ENCODE measurements at places on chromosomes 3 and 15.

GRCh38 chr15:81954158-81954783 is 91.5 kb downstream of the MEX3B start:
- no peak for DNase-seq

GRCh38 chr3:34312684-34313083 is 514.3 kb downstream of the PDCD6IP start:
- no peak for DNase-seq

DNA sequence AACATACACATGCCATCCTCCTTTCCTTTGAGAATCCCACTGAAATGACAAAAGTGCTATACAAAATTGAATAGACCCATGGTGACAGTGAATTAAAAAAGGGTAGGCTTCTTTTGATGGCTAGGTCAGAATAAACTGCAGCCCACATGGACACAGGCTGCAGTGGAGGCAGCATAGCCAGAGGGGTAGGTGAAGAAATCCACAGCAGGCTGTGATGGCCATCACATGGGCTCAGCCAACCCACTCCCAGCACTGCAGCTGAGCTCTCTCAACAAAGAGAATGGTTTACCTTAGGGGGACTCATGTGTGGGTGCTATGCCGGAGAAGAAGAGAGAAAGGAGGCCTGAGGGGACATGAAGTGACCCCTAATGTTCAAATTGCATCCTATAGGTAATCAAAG is 331.1 kb downstream of the CHST2 start:
- DNase-seq: no peak

DNA sequence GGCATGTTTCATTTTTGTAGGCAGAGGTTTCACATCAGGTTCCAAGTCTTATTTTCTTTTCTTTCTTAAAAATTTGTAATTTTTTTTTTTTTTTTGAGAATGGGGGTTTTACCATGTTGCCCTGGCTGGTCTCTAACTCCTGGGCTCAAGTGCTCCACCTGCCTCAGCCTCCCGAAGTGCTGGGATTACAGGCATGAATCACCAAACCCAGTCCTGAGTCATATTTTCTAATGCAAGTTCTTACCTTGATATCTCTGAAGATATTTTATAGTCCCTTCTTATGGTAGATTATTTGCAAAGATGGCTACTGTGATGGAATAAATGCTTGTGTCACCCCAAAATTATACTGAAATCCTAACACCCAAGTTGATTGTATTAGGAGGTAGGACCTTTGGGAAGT is 63.8 kb downstream of the SLC9A9 start:
- no peak for DNase-seq

DNA sequence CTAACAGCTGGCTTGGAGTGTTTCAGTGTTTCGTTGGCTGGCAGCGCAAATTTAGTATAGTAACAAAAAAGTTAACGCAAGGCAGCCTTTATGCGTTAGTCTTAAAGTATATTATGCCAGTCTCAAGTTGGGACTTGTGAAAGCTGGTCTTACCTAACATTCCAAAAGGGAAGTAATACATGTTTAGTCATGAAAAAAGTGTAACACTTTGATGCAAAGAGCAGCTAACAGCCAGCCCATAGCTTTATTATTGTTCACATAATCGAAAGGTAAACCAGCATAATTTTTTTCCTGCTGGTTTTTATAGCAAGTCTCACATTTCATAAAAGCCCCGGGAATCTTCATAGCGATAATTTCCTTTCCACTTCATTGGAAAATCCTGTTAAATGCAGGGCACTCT is 2.4 kb upstream of the GPR87 start:
- DNase-seq: no peak

- DNase-seq: no peak
These were observed 13.3 kb upstream of the TNFSF10 start for GRCh38 chr3:172536505-172536904.

- no peak for DNase-seq
These were observed 73.8 kb downstream of the MCTP2 start for GRCh38 chr15:94305133-94305532.

DNA sequence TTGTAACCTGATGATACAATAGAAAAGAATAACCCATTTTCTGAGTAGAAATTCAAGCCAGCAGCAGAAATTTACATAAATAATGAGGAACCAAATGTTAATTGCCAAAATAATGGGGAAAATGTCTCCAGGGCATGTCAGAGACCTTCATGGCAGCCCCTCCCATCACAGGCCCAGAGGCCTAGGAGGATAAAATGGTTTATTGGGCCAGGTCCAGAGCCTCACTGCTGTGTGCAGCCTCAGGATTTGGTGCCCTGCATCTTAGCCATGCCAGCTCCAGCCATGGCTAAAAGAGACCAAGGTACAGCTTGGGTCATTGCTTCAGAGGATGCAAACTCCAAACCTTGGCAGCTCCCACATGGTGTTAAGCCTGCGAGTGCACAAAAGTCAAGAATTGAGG is 352.1 kb upstream of the MEIS2 start:
- DNase-seq: no peak

DNA sequence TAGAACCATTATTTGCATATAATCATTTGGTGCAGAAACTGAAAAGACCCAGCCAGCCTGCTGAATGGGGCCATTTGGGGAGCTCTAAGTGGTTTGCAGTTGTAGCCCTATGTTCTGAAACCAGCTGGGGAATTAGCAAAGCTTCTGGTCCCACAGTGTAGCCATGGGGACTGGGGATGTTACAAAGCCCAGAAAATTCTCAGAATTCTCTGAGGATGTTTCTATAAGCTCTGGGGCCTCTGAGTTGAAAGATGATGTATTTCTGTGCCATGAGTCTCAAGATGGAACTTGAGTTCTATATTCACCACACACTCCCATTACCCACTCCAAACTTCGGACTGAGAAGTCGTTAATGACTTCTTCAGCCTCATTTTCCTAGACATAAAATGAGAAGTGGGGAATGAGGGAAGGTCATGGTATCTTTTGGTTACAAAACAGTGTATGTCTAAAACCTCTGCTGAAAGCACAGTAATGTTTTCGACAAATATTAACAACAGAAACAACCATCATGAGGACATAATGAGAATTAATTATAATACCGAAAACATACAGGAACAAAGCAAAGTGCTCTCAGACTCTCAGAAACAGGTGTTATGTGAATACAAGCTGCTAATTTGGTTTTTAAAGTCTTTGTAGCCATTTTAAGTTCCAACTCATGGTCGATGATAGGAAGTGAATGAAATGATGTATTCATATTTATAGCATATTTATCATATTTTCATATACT is 89.4 kb downstream of the RFTN1 start:
- DNase-seq: no peak

- no peak for DNase-seq
These were observed 26.2 kb downstream of the MAGEF1 start for GRCh38 chr3:184685646-184686045.

GRCh38 chr15:31336593-31337295 is 10.1 kb downstream of the KLF13 start:
- no peak for DNase-seq

DNA sequence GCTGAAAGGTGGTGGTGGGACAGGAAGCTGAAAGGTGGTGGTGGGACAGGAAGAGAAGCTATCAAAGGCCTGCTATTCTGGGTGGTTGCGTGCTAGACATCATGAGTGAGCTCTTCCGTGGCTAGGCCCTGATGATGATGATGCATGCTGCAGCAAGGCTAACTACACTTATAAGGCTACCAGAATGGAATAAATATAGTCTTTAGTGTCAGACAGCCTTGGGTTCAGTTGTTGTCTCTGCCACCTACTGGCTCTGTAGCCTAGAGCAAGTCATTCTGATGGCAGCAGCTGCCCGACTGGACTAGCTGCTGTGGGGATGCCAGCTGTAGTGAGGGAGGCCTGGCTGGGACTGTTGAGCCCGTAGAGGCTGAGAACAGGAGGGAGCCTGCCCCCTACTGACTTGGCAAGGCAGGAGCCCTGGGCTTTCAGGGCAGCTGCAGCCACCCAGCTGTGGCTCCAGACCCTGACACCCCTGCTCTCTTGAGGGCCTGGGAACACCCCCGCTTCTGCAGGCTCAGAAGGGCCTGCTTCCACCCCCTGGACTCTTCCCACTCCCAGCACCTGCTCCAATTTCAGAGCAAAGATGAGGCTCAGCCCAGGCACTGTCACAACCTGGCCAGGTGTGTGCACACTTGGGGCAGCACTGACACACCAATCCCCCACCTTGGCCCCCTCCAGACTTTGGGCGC is 21.4 kb upstream of the ZBED2 start:
- DNase-seq: no peak

GRCh38 chr3:50442945-50443579 is 60.4 kb downstream of the CACNA2D2 start:
- DNase-seq: peak; percentile 66

- no peak for DNase-seq
These were observed 21.1 kb upstream of the ST6GAL1 start for GRCh38 chr3:186909078-186909853.

GRCh38 chr3:189119950-189120349 is 51.8 kb upstream of the TPRG1 start:
- DNase-seq: no peak

DNA sequence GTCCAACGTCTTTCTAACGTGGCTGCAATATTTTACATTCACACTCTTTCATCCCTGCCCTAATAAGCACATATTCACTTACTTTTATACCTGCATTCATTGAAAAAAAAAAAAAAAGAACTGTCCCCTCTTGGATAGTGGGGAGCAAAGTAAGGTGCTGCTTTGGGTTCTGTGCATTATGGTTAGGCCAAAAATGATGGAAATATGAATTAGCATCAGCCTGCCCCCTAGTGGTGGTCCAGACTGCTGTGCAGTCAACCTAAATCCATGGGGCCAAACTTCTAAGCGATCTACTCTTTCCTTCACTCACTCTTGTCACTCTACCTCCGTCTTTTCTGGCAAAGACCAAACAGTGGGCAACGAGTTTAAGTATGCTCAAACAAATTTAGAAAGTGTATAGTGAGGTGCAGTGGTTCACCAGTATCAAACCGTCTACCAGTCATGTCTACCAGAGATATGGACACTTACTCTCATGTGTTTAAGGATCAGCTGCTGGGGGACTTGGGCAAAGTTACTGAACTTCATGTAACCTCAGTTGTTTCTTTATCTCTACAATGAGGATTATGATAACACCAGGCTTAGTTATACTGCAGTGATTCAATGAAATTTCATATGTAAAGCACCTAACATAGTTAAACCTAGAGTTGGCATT is 61.5 kb upstream of the GRM7 start:
- no peak for DNase-seq

- peak; percentile 39 for DNase-seq
These were observed 443 bp upstream of the NR2F2 start for GRCh38 chr15:96330064-96330449.

DNA sequence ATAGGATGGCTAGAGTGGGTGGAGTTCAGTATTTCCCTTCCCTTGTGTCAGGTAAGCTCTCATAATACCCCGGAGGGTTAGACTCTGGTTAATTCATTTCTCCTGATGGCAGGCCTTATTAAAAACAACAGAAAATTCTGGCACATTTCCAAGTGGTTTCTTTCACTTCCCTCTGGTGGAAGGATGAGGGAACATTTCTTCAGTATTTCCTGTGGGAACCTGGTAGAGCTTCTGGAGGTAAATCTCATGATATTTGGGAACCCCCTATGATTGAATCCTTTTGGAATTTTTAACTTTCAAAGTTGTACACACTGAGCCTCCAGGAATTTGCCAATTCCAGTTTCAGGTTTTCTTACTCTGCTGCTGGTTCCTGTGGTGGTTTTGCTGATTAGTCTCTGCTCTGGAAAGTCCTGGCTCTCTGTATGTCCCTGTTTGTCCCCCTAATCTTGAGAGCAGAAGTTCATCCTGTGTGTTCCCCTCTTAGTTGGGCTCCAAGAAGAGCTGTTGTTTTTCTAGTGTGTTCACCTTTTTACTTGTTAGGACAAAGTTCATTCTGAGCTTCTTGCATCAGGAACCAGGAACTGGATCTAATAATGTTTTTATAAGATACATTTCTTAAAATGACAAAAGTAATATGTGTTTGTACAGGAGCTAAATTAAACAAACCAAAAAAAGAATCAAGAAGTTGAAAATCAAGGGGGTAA is 12.1 kb downstream of the CHRNA7 start:
- no peak for DNase-seq

GRCh38 chr3:16199769-16200168 is 25.3 kb downstream of the GALNT15 start:
- DNase-seq: no peak

DNA sequence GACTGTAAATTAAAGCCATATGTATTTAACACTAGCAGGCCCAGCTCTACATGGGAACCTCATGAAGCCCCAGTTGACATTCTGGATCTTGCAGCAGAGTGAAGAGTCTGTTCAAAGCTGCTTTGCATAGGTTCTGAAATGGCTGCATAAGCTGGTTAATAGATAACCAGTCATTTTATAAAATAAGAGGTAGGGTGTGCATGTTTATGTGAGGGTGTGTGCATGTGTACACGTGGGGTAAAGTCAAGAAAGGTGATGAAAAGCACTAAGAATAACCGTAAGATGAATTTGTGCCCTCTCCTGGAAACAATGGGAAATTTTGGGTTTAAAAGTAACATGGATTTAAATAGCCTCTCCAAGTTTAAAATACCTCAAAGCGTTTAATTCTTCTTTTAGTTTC is 33.0 kb downstream of the PAQR9 start:
- DNase-seq: no peak

DNA sequence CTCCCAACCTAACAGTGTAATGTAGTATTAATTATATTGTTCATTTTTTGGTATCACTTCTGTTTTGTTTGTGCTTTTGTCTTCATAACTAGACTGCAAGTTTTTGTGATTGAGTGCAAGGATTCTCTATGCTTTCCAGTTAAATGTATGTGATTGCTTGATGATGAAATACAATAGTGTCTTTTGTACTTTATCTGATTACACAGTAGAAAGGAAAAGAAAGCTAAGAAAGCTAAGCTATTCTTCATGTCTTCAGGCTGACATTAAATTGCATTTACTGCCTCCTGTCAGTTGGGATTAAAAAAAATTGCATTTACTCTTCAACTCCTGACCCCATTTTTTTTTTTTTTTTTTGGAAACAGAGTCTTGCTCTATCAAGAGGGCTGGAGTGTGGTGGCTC is 28.5 kb downstream of the RTF1 start:
- no peak for DNase-seq

- DNase-seq: no peak
These were observed 87.7 kb upstream of the ALDH1L1 start for GRCh38 chr3:126267976-126268615.

All from NCI-H1092 treated with DMSO at 0.1 percent for 48 hours (cell line).